Daoy (cell line): ENCODE measurements at places on chromosomes 6 and 20. TPM values are rescaled to one million over a fixed set of nuclear protein-coding genes. Genes with fewer than 3 reads are reported as not detected.

The TXLNB gene
- total RNA-seq: 0.11 TPM in 1 of 2 replicates, not detected in the other

The SLC35F1 gene
- total RNA-seq: 0.17 and 0.77 TPM in 2 replicates

DNA sequence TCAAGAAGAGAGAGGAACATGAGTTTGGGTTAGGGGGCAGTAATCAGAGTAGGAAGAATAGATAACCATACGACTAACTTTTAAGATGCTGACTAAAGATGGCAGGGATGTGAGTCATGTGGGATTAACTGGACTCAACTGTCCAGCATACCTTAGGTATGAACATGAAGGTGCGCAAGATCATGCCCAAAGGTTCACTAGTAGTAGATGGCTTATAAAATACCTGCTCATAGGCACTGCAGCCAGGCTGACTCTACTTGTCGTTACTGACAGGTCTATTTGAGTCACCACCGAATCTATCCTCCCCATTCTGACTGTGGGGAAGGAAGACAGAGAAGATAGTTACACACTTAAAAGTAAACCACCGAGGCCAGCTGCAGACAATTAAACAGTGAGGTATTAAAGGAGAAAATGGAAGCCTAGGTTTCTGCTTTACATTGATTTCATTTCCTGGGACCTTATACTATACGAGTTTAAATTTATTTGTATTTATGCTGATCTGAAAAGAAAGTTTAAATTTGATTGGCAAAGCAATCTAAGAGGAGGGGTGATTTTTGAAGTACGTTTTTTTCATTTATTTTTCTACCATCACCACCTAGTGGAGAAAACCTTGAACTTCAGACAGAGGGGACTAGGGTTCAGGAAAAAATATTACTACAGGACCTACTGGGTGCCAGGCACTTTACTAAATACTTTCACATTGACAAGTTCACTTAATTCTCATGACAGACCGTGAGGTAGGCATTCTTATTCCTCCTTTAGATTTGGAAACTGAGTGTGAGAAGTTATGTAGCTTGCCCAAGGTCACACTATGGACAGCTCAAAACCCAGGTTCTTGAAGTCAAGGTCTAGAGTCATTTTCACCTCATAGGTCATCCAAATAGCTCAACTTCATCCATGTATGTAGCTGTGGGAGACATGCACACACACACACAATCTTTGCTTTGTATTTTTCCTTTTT lies 4.0 kb upstream of the WRNIP1 start:
- DNase-seq: no peak

DNA sequence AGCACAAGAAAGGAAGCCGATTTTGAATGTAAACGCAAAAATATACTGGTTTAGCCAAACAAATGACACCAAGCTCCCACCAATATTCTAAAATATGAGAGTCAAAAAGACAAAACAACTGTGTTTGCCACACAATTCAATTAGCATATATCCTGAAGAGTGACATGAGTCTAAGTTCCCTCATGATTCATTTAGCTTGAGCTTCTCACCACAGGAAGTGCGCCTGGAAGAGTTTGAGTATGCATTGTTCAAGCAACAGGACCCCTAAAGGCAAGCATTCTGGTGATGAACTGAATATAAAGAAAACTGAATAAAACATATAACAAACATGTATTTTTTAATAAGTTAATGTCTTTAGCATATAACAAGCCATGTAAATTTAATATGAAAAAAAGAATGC lies 115.2 kb upstream of the RUNX2 start:
- DNase-seq: peak; percentile 32

- peak; percentile 96 for DNase-seq
These were observed 39.8 kb downstream of the SRSF3 start for GRCh38 chr6:36633915-36634314.

- DNase-seq: no peak
These were observed 40.9 kb downstream of the QRSL1 start for GRCh38 chr6:106670236-106670635.
